Stimulated activated CD8-positive, alpha-beta memory T cell treated with anti-CD3 and anti-CD28 coated beads, Interleukin-2, amount 100 ng/mL, for 48 hours (primary cell): ENCODE measurements at places on chromosomes 6 and 20.

DNA sequence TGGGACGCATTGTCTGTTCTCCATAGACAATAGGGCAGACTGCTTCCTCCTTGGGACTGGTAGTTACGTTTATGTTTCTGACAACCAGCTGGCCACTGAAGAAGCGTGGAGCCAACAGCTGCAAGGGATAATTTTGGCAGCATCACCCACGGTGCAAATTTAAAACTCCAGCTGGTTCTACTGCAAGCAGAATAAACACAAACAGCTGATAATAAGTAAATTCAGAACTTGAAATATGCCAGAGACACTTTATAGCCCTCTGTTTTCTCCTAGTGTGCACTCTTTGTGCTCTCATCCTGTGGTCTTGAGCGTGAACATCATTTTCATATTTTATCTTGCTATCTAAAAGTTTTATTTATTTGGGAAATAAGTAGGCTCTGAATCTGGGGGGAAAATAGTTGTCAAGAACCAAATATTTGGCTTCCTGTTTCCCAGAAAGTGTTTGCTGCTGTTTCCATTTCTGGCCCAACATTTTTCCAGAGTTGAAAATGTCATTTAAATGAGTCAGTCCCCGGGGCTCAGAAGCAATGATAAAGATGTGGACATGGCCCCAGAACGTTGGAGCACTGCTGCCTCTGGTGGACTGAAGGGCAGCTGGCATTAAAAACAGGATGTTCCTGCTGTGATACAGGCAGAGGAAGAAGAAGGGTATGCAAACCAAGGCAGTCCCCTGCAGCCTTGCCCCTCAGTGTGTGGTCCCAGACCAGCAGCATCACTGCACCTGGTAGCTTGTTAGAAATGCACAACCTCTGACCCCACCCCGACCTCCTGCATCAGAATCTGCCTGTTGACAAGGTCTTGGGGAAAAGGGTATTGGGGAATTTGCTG, 12.5 kb upstream of the THBD start:
- no peak for DNase-seq

- DNase-seq = no peak
These were observed 705 bp upstream of the UTRN start for GRCh38 chr6:144284478-144284782.

GRCh38 chr6:126067073-126067472, 80.7 kb downstream of the TRMT11 start:
- DNase-seq = no peak

DNA sequence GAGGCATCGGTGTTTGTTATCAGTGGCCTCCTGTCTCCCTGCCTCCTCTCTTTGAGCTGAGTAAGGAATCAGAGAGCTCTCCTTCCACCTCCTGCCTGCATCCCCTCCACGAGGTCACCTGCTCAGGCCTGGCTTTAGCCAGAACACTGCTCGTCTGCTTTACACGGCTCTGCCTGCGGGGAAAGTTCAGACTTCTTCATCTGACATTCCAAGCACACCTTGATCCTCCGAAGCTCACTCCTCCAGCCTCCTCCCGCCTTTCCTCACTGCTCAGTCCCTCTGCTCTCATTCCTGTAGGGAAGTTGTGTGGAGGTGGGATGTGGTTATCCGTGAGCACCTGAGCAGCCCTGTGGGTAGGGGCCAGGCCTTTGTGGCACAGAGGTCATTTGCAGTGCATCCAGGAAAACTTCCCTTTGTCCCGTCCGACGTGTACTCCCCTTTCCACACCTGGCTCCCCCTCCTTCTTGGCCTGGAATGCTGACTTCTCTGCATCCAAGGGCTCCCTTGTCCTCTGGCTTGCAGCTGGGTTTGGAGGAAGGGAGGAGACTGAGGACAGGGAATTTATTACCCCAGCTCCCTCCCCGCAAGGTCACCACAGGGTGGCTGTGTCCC, 12.8 kb upstream of the CCDC167 start:
- DNase-seq = no peak

DNA sequence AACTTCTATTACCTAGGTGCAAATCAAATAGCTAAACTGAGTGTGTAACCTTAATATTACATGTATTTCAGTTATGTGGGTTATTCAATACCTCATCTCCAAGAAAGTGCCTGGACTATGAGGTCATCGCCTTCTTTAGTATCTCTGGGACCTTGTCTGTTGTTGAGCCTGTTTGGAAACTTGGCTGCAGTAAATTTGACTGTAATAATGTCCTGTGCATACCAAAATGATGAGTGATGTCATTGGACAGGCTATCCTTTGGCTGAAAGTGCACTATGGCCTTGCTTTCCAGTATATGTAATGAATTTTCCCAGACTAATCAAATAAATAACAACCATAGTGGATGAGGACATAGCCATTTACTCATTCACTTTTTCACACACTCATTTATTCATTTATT, 455.1 kb downstream of the ADGRB3 start:
- DNase-seq = no peak

DNA sequence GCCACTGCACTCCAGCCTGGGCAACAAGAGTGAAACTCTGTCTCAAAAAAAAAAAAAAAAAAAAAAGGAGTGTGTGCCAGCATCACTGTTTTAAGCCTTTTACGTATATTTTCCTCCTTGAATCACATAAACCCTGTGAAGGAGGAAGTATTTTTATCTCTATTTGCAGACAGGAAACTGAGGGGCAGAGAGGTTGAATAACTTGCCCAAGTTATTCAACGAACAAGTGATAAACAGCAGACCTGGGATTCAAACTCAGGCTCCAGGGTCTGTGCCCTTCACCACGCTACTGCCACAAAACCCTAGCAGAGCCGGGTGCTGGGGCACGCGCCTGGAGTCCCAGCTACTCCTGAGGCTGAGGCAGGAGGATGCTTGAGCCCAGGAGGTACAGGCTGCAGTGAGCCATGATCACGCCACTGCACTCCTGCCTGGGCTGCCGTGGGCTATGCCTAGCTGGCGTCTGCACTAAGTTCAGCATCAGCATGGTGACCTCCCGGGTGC, 9.4 kb upstream of the AVP start:
- DNase-seq = no peak

DNA sequence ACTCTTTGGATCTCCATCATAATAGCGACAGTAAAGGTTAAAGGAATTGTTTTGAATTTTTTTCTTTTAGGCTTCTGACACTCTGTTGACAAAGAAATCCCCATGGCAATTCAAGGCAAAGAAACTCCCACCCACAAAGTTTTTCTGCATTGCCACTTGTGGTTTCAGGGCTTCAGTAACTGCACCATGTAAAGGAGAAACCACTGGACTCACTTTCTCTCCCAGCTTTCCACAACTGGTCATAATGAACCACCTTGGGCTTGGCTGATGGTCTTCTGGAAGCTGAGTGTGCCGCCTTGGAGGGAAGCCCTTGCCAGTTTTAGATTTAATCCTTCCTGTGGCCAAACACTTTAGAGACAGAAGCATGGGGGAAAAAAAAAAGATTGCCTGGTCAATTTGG, 163.1 kb downstream of the ISM1 start:
- no peak for DNase-seq

DNA sequence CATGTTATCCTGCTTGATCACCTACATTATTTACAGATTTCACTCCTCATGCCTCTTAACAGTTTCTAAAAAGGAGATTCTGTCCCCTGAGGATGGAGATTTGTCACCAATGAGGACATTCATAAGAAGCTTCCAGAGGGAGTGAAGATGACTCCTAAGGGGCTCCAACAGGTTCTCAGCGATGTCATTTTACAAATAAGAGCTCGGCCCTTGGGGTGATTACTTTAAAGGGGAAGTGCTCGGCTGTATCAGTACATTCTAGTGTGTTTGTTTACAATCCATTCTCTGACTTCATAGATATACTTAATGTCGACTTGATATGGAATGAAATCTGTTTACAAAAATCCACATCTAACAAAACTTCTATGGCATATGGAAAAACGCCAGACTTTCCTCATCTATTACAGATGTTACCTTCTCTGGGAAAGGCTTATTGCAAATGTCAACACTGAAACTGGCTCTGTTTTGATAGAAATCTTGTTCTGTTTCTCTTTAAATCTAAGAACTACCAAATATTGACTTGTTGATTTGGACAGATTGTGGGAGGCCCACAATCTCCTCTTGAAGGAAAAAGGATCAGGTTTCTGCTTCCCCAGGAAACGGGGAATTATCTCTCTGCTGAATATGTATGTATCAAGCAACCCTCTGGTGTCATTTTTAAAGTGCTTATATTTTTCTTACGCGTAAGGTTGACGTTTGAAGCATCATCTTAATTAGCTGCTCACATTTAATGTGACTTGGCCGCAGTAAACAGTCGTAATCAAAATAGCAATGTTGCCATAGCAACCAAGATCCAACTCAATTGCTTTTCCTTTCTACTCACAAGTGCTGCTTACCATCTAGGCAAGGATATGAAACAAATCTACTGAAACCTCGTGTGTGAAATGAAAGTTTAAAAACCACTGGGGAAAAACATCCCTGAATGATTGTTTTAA, 95.7 kb downstream of the SHLD1 start:
- DNase-seq = no peak

GRCh38 chr20:18717062-18717461, 96.5 kb upstream of the SCP2D1 start:
- DNase-seq = no peak

DNA sequence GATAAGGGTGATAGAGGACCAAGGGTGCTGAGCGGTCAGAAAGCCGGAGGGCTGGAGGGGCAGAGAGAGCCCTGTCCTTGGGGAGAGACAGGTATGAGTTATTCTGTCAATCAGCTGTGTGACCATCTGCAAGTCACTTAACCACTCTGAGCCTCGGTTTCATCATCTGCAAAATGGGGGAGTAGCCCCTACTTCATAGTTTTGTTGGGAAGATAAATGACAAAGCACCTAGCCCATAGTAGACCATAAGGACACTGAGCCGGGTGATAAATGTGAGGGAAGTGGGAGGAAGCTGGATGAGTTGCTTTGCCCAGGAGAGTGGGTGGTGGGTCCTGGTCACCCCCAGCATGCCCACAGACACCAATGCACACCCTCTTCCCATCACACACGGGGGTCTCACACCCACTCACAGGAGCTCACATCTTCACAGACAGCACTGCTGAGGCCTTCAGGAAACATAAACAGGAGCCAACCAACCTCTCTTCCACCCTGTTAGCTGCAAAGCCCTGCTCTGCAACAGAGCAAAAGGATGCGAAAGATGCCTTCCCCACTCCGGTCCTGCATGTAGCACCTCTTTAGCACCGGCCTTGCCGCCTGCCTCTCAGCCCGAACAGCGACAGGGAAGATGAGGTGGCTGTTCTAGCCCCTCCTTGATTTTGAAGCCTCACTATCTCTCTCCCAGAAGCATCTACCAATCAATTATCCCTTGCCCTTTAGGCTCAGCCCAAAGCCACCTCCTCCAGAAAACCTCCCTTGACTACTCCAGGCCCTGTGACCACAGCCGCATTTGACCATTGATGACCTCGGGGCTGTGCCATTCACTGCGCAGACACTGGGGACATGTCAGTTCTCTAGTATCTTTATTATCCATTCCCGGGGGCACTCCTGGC, 18.9 kb downstream of the SPDEF start:
- no peak for DNase-seq

- no peak for DNase-seq
These were observed 46.4 kb downstream of the CNR1 start for GRCh38 chr6:88119769-88120168.

DNA sequence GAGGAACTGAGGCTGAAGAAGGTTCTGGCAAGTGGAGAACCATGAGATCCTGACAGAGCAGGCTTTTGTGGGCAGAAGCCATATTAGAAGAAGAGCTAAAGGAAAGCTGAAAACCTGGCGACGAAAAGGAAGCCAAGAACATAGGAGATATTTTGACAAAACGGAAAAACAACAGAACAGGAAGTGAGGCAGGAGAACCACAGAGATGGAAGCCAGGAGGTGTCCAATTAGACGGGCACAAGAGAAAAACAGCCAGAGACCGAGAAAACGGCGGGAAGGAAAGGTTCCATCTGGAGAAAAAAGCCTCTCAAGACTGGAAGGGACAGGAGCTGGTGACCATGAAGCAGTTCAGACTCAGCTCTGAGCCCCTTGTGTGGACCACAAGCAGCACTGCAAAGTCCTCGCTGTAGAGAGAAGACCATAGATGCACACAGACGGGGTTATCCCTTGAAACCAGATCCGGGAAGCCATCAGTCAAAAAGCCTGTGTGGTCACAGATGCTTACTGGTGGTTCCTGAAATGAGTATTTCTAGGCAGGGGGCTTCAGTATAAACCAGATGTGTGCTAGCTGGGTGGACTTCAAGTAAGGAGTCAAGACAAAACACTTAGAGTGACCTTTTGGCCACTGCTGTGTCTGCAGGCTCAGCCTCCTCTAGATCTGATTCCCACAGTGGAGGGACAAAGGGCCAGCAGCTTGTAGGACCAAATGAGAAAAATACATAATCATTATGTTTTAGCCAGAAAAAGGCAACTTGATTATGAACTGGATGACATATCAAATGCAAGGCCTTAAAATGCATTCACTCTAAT, 30.7 kb downstream of the SSR1 start:
- no peak for DNase-seq

DNA sequence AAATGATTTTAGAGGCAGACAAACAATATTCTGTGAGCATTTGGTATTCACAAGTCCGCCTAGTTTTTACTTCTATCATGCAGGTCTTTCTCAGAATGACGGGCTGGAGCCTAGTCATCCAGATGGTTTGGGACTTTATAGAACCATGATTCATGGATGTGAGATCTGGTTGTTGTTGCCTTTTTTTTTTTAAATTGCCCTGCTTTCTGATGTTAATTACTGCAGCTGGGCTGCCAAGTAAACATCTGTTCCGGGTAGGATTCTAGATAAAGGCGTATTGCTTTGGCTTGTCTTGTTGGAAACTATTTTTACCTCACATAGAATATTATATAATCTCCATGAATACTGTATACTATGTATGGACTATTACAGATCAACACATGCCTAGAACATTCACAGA, 58.1 kb downstream of the RNF217 start:
- no peak for DNase-seq

DNA sequence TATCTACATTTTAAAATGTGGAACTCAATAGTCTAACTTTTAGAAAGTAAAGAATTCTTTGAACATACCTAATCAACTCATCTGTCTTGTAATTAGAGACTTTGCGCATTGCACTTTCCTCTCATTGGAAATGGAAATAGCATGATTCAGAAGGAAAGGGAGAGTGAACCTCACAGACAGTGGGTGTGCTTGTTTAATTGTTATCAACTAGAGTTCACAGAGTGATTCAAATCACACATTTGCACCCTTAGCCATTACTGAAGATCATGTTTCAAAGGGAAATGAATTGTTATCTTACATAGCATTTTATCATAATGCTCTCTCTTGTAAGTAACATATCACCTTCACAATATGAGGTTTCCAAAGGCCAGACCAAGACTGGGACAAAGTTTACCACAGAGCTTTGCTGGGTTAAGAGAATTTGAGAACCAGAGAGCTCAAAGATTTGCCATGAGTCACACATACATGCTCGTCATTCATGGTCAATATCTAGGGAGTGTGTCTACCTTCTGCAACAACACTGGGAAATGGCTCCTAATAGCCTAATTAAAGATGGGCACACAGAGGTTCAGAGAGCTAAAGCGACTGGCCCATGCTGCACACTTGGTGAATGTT, 21.5 kb downstream of the GSTA3 start:
- no peak for DNase-seq

GRCh38 chr6:42984001-42984923, at the start of gene PPP2R5D:
Gene PPP2R5D, plus strand, starts transcription at chr6:42984570. Its CDS starts 108 bp downstream, at chr6:42984678.
- peak; percentile 91 for DNase-seq
